Stimulated activated CD4-positive, alpha-beta T cell treated with anti-CD3 and anti-CD28 coated beads, Interleukin-2, amount 100 ng/mL, for 24 hours (primary cell): ENCODE measurements at places on chromosomes 2 and 18.

GRCh38 chr18:63994783-63995399, 25.0 kb downstream of the SERPINB8 start:
- peak; percentile 42 for DNase-seq

- DNase-seq, result no peak
Measured at GRCh38 chr2:173286153-173286809, 68.4 kb upstream of the CDCA7 start.

DNA sequence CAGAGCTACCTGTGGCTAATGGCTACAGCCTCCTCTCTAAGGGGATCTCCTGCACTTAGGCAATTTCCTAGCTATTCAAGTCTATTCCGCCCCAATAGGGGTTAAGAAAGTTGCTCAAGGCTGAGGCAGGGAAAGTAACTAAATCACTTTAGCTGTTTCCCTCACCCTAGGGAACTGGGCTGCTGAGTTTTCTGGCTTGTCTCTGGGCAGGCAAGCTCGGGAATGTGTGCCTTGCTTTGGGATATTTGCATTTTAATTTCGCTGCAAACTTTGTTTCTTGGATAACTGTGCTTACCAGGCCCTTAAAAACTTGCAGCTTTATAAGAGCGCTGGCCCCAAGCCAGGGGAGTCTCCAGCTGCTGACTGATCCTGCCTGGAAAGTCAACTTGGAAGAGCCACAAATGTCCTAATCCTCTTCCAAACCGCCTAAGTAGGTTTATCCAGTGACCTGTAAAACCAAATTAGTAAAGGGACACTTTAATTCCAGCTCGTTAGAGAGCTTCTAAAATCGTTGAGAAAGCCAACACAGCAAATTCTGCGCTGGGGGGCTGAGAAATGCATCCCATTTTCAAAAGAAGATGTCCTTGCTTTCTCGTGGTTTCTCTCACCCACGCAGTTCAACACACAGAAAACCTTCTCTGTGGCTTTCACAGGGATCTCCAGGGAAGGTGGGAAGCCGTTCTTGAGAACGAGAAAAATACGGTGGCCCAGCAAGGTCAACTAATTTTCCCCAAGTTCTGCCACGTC, 59.5 kb upstream of the SP3 start:
- DNase-seq, result no peak

- peak; percentile 8 for DNase-seq
Measured at GRCh38 chr2:20065885-20066602, 14.6 kb upstream of the LAPTM4A start.

- DNase-seq, result no peak
Measured at GRCh38 chr2:16100006-16100405, 159.7 kb downstream of the MYCN start.

DNA sequence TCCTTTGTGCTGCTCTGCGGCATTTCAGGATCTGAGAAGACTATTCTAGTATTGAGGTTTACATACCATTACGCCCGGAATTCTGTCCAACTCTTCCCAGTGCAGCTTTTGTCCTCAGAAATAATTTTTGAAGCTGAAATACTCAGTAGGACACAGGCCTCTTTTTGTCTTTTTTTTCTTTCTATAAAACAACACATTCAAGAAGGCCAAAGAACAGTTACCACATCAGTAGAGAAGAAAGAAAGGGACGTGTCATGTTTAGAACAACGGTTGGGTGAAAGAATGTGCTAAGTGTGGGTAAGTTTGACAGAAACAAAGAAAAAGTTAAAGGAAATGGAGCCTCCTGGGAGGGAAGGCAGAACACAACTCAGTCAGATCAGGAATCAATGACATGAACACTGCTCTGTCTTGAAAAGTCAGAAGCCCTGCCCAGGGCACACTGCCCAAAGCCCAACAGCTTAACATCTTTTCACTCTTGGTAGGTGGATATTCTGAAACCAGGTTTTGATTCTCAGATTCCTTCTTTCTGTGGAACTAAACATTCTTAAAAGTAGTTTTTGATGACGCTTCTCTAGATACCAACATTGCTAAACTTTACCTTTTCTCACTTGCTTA, 198.6 kb upstream of the CWC22 start:
- DNase-seq, result no peak

DNA sequence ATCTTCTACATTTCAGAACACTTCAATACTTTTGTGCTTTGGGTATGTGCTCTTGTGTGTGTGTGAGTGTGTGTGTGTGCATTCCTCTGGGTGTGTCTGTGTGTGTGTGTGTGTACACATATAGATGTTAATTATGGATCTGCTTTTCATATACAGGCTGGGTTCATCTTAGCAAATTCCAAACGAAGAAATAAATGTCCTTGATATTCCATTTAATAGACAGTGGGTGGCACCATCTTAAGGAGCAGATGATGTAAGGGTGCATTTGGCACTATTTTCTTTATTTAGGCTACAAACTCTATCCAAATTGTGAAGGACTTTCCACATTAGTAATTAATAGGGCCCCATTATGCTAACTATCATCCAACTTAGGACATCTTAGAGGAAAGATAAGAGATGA, 425.8 kb upstream of the POU3F3 start:
- no peak for DNase-seq

GRCh38 chr2:123085484-123085883, 939.6 kb upstream of the CNTNAP5 start:
- no peak for DNase-seq

GRCh38 chr2:120313695-120314615, 32.0 kb upstream of the INHBB start:
- no peak for DNase-seq

- no peak for DNase-seq
Measured at GRCh38 chr2:167484875-167485274, 596.6 kb downstream of the XIRP2 start.

- no peak for DNase-seq
Measured at GRCh38 chr18:23306822-23307221, 146.3 kb upstream of the RIOK3 start.

GRCh38 chr2:238667639-238668038, 180.2 kb upstream of the TWIST2 start:
- no peak for DNase-seq

- no peak for DNase-seq
Measured at GRCh38 chr2:98473995-98474780, 29.5 kb downstream of the INPP4A start.

DNA sequence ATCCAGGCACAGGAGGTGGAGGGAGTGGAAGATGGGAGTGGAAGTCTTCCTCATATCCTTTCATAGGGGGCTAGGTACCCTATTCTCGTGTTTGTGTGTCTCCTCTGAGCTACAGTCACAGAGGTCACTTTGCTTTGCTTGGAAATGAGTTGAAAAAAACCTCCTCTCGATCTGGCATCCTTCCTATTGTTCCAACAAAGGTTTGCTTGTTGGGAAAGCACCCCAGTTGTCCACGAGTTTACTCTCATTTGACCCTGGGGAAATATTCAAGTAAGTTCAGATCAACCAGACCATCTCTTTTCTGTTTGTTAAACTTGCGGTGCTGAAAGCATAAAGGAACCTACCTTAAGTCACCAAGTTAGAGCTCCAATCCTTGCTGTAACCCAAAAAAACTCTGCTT, 59.3 kb downstream of the ARHGEF33 start:
- no peak for DNase-seq

DNA sequence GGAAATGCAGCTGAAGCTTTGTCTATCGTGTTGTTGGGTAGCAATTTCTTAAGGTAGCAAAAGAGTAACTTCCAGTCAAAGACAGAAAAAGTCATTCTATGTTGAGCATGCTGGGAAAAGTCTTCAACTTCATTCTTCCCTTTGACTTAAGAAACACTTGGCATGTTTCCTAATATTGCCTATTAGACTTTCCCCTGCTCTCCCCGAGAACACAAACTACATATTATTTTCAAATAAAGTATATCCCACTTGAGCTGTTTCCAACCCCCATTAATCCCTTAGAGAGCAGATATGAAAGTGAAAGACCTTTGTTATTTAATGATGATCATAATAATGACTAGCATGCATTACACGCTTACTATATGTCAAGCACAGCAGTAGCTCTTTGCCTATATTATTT, 136.0 kb upstream of the SPOPL start:
- DNase-seq, result no peak

GRCh38 chr18:12443551-12443950, 35.8 kb downstream of the PRELID3A start:
- DNase-seq, result no peak

DNA sequence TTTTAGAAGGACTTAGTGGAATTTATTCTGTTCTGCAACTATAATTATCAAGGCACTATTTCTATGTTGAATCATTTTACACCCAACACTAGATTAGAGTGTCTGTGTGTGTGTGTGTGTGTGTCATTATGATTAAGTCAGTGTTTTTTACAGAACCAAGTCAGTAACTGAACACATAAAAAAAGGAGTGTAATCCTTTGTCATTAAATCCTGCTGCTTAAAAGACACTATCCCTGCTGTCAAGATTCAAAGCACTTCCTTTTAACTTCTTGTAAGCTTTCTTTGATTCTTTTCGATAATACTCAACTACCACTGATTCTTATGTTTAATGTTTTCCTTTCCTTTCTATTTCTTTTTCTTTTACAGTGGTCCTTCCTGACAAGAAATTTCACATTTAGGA, 306.7 kb downstream of the ZNF804A start:
- no peak for DNase-seq

DNA sequence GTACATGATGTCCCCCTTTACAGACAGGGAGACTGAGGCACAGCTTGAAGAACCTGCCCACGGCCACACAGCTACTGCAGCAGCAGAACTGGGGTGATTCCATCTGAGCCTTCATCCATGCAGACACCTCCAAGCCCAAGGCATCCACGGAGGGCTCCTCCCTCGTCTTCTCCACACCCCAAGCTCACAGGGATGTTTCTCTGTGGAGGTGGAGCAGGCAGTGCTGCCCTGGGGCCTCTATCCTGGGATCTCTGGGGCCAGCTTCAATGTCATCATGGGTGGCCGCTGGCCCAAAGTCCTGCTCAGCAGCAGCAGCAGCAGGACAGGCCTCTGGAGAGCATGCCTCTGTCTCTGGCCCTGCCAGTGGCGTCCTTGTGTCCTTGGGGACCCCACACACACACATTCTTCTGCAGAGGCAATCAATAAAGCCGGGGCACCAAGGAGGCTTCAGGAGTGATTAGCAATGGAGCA, 31.2 kb downstream of the ADI1 start:
- no peak for DNase-seq

DNA sequence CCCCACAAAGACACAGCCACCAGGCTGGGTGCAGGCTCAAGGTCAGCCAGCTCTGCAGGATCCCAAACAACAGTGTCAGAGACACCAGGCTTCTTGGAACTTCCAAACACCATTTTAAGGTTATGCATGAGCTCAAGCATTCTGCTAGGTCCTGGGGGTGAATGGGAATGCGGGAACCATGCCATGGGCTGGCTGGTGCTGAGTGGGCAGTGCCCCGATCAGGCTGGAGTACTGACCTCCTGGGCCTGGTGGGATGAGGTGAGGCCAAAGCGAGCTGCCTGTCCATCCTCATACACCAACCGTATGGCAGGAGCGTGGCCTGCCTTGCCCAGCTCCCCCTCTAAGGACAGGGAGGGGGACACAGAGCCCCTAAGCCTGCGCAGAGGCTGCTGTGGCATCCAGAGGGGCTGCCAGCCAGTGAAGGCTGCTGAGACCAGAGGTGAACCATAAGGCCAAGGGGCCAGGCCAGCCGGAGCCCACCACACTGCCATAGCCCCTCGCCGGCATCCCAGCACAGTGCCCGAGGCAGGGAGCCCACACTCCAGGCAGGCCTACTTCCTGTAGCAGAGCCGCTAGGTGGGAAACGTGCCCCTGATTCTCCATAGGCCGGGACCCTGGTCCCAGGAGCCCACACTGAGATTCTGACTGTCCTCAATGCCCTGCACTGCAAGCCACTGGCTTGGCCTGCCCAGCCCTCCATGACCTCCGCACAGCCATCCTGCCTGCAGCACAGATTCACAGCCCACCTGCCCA, 135.0 kb downstream of the HDAC4 start:
- DNase-seq, result no peak

- no peak for DNase-seq
Measured at GRCh38 chr2:5057891-5058351, 634.3 kb upstream of the SOX11 start.

GRCh38 chr2:173990970-173991819, 26.0 kb upstream of the SP3 start:
- DNase-seq, result no peak

GRCh38 chr2:160165081-160165480, 35.0 kb downstream of the ITGB6 start:
- no peak for DNase-seq

GRCh38 chr2:23427976-23428375, 43.0 kb downstream of the KLHL29 start:
- no peak for DNase-seq

DNA sequence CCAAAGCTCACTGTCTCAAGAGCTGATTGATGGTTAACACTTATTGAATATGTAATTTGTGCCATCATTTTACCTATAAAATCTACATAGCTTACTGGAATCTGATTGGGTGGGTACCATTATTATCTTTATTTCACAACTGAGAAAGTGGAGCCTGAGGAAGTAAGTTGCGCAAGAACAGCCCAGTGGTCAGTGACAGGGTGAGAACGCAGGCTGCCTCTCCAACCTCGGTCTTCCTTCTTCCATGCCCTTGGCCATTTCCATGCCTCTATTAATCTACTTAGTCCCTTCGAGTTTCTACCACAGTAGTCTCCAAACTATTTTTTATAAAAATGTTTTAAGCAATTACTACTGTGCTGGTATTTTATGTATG, 390.9 kb upstream of the VWC2L start:
- DNase-seq, result no peak

- no peak for DNase-seq
Measured at GRCh38 chr18:73782405-73782804, 365.2 kb downstream of the FBXO15 start.

- no peak for DNase-seq
Measured at GRCh38 chr2:37599688-37600525, 71.5 kb downstream of the CDC42EP3 start.

- no peak for DNase-seq
Measured at GRCh38 chr2:28193630-28194403, 198.8 kb upstream of the FOSL2 start.

DNA sequence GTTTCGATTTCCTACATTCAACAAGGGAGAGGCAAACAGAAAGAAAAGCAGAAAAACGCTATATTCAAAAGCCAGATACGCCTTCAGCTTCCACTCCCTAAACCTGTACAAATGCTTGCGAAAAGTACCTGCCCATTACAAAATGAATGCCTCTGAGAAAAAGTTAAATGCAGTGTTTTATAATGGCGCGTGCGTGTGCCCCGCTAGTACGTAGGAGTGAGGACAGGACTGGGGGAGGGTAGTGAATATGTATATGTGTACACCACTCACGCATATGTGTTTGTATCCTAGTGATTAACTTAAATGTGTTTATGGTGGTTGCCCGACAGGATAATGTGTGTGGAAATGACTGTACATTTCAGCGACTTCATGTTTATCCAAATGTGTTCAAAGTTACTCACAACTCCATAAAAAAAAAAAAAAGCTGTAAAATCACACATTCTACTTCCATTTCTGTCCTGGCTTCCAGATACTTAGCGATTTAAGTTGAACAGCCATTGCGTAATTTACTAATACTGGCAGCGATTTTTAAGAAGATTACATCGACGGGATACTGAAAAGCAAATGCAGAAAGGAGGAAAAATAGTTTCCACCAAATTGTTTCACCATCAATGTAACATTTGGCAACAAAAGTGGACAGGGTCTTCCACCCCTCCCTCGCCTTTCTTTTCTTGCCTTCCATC, 1.3 kb downstream of the NEUROD1 start:
- no peak for DNase-seq
